Activated CD4-positive, alpha-beta T cell treated with anti-CD3 and anti-CD28 coated beads, Interleukin-2, amount 50 U/mL, for 1 hour (primary cell): ENCODE measurements at places on chromosomes 5 and 9.

GRCh38 chr5:169521366-169521983, 62.1 kb upstream of the SPDL1 start:
- DNase-seq = no peak

DNA sequence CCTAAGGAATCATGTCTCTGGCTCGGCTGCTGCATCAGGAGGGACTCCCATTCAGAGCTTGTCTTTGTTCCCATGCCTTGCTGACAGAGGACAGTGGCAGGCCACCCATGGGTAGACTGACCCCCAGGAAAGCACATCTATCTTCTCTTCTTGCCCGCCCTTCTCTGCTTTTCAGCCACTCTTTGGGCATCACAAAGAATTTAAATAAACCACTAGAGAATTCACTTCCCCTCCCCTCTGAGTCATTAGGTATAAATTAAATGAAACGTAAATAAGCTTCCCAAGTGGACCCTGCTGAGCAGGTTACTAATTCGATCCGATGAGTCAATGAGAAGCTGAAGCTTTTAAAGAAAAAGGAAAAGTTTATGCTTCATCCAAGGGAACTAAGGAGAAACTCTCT, 97.0 kb downstream of the DRD1 start:
- DNase-seq = no peak

GRCh38 chr5:54309691-54310432, 511 bp downstream of the ARL15 start:
- peak; percentile 20 for DNase-seq

DNA sequence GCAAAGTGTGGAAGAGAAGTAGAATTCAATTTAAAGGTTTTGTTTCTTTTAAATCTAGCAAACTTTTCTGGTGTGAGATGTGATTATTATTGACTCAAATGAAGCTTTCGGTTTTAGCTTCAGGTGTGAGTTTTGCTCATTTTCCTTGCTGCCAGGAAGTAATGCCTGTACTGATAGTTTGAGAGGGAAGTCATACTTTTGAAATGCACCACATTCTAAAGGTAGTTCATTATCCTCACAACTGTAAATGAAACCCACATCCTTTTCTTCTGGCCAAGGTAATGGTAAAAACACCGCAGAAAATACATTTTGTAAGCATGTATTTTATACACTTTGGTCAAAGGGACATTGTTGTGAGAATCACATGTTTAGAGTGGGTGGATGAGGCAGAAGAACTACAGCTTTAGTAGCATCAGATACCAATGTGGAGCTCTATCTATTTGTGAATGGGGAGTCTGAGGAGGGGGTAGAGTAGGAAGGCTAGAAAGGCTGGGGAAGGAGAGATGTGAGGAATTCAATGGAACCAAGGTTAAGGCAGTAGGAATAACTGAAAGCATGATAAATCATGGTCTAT, 167.0 kb upstream of the CDKN2B start:
- no peak for DNase-seq

GRCh38 chr5:168039566-168040248, 251.7 kb upstream of the WWC1 start:
- no peak for DNase-seq
